A549 treated with Mapracorat at 1 μM for 4 hours (cell line): ENCODE measurements at places on chromosomes 6 and 20. TPM values are rescaled to one million over a fixed set of nuclear protein-coding genes. Genes with fewer than 3 reads are reported as not detected.

PPP1R3G gene
- total RNA-seq, result 1.5 to 2.4 TPM (median 2.0 TPM) in 5 replicates

GSTA2 gene
- total RNA-seq, result not detected in 5 replicates

MYL9 gene
- 14.2 to 25.3 TPM (median 19.4 TPM) in 5 replicates for total RNA-seq

RFX6 gene
- total RNA-seq, result not detected in 5 replicates

PTCHD4 gene
- total RNA-seq, result 0.06 to 0.07 TPM (median 0.07 TPM) in 3 of 5 replicates, not detected in the others

DEF6 gene
- total RNA-seq, result 0.10 to 0.19 TPM in 2 of 5 replicates, not detected in the others

SYS1 gene
- 22.2 to 33.8 TPM (median 31.0 TPM) in 5 replicates for total RNA-seq

CYP21A2 gene
- not detected in 5 replicates for total RNA-seq

FAM8A1 gene
- total RNA-seq, result 3.6 to 5.0 TPM (median 4.2 TPM) in 5 replicates

ZSCAN23 gene
- total RNA-seq, result not detected in 5 replicates

HS3ST5 gene
- not detected in 5 replicates for total RNA-seq

GLP1R gene
- not detected in 5 replicates for total RNA-seq

LY6G5C gene
- total RNA-seq, result 0.92 to 1.6 TPM (median 1.1 TPM) in 5 replicates

ABHD16B gene
- not detected in 5 replicates for total RNA-seq

FBXO30 gene
- total RNA-seq, result 4.1 to 5.0 TPM (median 4.8 TPM) in 5 replicates

ZNF311 gene
- 0.10 to 0.29 TPM (median 0.18 TPM) in 5 replicates for total RNA-seq
